ENCODE measurements at places on chromosomes 7 and 10.

DNA sequence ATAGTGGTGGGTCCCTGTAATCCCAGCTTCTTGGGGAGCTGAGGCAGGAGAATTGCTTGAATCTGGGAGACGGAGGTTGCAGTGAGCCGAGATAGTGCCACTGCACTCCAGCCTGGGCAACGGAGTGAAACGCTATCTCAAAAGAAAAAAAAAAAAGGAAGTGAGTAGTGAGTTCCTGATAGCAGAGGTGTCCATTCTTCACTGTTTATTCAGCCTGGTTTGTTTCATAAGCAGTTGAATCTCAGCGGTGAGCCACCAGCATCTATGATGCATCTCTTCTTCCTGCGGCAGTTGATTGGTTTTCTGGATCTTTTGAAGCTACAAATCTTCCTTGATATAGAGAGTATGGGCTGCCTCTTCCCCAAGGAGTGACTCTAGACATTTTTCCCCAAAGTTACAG is 316.1 kb upstream of the MTPN start:
- no peak for DNase-seq

GRCh38 chr7:158614700-158615099 is 27.1 kb upstream of the PTPRN2 start:
- DNase-seq: no peak

DNA sequence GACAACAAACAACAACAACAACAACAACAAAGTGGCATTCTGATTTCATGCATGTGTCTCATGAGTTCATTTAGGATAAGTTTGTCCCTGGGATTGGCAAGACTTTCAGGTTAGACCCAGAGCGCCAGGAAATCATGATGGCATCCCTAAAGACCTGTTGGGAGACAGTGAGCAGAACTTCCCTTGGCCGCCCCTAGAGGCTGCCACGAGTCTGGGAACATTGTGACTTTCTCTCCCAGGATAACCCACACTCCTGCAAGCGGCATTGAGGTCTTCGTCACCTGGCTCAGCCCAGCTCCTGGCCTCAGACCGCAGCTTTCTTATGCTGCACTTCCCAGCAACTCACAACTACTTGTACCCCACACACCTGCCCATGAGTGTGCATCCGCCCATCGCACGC is 80.5 kb upstream of the RNF32 start:
- DNase-seq: no peak

DNA sequence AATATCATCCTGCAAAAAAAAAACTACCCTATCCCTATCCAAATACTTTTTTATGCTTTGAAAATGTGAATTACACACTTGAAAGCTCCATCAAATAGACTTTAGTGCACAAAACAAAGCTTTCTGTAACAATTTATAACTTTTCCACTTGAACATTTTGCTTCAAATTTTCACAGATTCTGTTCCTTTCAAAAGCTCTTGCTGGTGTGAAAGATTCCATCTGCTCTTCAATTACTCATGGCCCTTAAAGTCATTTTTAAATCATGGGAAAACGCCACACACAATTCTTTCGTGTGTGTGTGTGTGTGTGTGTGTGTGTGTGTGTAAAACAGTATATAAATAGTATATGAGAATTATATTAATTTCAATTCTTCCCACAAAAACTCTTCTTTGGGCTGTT is 167.5 kb downstream of the PRPF18 start:
- DNase-seq: no peak

GRCh38 chr7:114819616-114820362 is 102.1 kb upstream of the MDFIC start:
- no peak for DNase-seq

- no peak for DNase-seq
These were observed 2.3 kb upstream of the FUOM start for GRCh38 chr10:133359972-133360610.

- no peak for DNase-seq
These were observed 90.0 kb downstream of the CHCHD3 start for GRCh38 chr7:132991615-132992587.

GRCh38 chr10:45179691-45180090 is 135.7 kb downstream of the OR13A1 start:
- no peak for DNase-seq

DNA sequence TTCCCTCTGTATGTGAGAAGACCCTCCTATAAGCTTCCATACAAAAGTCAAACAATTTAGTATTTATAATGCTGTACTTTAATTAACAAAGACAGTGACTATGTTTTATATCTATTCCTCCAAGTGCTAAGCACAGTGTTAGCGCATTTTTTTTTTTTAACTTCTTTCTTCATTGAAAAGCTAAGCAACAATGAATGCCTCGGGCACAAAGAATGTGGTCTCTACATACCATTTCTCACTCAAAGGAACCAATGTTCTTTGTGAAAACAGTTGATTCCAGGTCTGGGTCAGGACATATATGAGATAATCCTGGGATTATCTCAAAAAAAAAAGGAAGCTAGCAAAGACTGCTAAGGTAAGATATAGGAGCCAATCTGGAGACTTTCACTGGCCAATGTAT is 26.2 kb upstream of the REEP3 start:
- no peak for DNase-seq

GRCh38 chr10:101690461-101690860 is 4.5 kb downstream of the FBXW4 start:
- no peak for DNase-seq

- DNase-seq: no peak
These were observed 164.4 kb downstream of the RGS10 start for GRCh38 chr10:119377958-119378736.

GRCh38 chr7:65749518-65749917 is 123.4 kb upstream of the VKORC1L1 start:
- no peak for DNase-seq

DNA sequence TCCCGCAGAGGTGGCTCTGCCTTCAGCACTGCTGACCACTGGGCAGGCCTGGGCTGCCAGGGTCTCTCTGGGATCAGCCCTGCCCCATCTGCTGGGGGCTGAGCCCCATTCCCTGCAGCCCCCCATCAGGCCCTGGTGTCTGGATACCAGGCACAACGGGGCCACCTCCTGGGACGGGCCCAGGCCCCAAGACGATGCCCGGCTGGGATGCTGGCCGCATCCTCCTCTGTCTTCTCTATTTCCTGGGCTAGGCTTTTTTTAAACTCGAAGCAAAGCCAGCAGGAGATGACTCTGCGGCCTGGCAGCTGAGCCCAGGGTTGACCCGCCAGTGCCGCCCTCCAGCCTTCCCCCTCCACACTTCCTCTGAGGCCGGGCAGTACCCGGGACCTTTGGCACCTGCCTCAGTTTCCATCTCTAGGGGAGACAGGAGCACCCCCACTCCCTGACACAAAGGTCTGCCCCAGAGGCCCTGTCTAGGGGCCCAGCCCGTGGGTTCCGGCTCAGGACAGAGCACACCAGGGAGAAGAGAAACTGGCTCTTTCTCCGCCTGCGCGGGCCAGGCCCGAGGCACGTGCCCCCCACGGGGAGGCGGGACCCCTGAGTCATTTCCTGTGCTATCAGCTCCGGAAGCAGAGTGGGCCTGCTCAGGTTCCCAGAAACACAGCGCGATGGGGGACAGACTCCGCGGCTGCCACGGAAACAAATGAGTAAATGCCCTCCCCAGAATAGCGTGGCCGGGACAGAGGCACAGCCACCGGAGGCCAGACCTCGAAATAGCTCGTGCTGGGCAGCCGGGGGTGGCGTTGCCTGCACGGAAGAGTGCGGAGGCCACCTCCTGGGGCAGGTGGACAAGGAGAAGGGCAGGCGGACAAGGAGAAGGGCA is 84.6 kb upstream of the PDGFA start:
- no peak for DNase-seq

- no peak for DNase-seq
These were observed 355.9 kb upstream of the C7orf33 start for GRCh38 chr7:148234715-148235114.

GRCh38 chr7:74627661-74628411 is 29.7 kb upstream of the GTF2I start:
- DNase-seq: peak; percentile 5

DNA sequence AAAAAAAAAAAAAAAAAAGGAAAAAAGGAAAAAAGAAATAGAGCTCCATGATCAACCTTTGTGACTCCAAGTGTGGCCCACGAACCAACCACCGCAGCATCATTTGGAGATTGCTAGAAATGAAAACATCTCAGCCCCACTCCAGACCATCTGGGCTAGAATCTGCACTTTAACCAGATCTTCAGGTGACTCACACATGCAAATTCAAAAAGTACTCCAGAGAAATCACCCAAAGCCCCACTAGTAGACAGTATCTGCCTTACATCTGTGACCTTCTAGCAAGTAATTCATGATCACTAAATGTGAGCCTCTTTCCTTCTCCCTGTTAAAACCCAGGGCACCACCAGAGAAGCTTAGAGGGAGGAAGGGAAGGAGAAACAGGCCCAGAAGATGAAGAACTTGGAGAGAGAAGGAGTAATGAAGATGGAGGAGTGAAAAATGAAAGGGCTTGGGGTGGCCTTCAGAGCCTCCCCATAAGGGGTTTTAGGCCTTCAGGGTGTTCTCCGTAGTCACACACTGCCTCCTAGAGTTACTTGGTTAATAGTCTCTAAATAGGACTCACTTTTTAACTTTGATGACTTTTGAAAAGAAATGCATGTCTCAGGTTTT is 94.0 kb downstream of the SLC37A3 start:
- peak; percentile 10 for DNase-seq

- peak; percentile 30 for DNase-seq
These were observed 994 bp upstream of the CYP51A1 start for GRCh38 chr7:92135052-92135889.

DNA sequence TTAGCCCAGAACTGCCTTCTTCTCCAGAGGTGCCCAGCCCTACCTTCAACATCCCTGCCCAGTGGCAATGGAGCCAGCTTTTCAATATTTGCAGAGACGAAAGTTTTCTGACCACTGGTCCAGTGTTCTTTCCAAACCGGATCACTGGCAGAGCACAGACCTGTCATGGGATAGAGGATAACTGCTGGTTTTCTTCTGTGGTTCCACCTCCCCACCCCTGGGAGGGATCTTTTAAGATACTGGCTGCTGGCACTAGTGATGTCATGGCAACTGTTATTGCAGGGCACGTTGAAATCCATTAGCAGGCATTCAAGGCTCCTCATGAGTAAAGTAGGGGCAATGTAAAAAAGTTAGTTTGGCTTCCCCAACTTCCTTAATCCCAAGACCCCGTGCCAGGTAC is 387.1 kb downstream of the LRMDA start:
- no peak for DNase-seq

- DNase-seq: no peak
These were observed 14.1 kb downstream of the CREM start for GRCh38 chr10:35140727-35141126.

DNA sequence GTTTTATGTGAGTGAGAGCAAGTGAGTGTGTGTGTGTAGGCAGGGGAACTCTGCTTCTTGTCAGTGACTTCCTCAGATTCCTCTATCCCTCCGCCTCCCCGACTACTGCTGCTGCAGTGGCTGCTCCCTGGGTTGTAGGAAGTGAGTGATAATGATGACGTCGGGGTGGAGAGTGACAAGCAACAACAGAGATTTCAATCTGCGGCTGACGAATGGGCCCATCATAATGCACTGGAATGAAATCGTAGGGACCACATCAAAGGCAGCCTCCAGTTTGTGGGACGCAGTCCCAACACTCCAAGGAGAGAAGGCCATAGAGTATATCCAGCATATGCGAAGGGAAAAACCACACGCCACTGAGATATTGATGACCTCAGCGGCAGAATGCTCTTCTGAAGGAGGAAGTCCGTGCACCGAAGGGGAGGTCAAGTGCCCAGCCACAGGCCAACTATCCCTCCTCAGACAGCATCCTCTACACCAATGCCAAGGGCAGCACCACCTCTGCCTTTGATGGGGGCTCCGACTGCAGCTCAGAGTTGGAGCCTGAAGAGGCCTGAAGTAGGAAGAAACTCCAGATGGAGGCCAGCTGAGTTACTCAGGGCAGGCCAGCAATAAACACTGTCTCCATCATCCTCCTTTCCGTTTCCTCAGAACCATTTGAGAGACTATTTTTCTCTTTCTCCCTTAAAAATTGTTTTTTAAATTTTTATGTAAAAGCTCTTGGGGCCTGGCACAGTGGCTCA is 11.3 kb upstream of the STMP1 start:
- DNase-seq: no peak

- DNase-seq: no peak
These were observed 3.1 kb upstream of the HOXA10 start for GRCh38 chr7:27176962-27177794.
